ENCODE measurements at places on chromosomes 6 and 20. TPM values are rescaled to one million over a fixed set of nuclear protein-coding genes. Genes with fewer than 3 reads are reported as not detected.

The PKIG gene
- total RNA-seq, result 140 TPM

The PTPN1 gene
- total RNA-seq, result 20.0 TPM

The GRIK2 gene
- total RNA-seq, result under 0.01 TPM

The BCL2L1 gene
- 77.1 TPM for total RNA-seq

The LY6G6C gene
- not detected for total RNA-seq

Data from fibroblast of lung (primary cell).